ENCODE measurements at places on chromosomes 16 and 17. TPM values are rescaled to one million over a fixed set of nuclear protein-coding genes. Genes with fewer than 3 reads are reported as not detected.

DNA sequence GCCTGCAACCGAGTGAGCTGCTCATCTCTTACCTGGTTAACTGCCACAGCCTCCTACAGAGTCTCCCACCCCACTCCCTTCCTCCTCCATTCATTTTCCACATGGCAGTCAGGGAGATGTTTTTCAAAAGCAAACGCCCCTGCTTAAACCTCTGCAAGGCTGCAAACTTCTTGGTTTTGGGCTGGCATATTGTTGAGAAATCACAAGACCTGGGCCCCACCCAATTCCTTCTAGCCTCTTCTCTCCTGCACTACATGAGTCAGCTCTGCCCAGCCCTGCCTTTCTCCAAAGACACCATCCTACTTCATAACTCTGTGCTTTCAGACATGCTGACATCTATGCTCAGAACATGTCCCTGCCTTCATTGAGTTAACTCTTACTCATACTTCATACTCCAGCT lies 136.1 kb downstream of the SPACA3 start:
- DNase-seq: no peak

GRCh38 chr16:3948378-3948995 lies 68.0 kb upstream of the CREBBP start:
- DNase-seq: peak; percentile 14

Gene JUP
- 167 TPM for total RNA-seq

DNA sequence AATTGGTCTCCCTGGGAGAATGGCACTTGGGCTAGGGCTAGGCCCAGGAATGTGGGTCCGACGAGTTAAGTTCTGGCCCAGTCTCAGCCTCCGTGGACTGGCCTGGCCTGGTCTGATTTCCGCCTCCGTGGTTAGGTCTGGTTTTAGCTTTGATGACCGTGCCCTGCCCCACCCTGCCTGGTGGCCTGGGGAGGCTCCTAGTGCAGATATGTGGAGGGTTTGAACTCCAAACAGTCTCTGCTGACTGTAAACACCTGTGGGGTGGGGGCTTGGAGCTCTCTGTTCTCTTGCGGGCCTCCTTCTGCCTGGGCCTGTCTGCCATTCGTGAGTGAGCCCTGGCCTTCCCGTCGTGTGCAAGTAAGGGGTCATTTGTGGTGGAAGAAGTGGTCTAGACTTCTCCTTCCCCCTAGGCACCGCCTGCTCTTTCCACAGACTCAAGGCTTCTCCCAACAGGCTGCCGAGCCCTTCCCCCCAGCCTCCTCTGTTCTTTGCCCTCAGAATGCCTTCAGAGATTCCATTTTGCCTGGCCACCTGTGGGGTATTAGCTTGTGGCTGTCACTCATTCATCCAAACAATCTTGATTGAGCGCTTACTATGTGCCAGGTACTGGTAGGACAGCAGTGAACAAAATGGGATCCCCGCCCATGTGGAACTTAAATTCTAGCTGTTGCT lies 1.6 kb downstream of the ATP6V0C start:
- DNase-seq: peak; percentile 54

Gene NKD1
- 6.7 TPM for total RNA-seq

Data from endodermal cell (in vitro differentiated cells).